ENCODE measurements at places on chromosomes 7 and 10.

DNA sequence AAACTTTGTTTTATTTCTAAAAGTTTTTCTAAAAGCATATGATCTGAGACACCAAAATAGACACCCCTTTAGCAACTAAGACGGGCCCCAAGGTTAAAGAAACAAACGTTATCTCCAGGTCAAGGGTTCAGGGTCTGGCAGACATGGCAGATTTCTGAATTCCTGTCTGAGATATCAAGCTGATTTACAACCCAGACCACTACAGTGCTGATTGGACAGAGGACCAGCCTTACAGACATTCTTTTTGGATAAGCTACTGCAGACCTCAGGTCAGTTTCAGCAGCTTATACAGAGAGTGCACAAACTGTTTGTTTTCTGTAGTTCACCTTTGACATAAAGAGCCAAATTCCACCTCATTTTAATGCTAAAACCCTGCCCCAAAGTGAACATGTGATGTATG, 34.8 kb downstream of the SVOPL start:
- DNase-seq = no peak

- DNase-seq = no peak
These were observed 290.0 kb downstream of the RNLS start for GRCh38 chr10:88293073-88293472.

DNA sequence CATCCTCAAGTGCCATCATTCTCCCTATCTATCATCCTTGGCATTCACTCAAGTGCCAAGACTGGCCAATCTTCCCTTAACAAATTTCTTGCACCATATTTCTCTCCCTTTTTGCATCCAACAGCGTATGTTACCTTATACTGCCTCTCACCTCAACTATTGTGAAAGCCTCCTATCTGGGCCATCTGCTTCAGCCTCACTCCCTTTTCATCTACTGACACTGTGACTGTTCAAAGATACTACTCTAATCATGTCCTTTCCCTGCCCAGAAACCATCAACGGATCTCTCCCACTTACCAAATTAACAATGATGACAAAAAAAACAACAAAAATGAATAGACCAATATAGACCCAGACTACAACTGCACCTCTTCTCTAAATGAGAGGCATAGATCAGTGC, 90.6 kb upstream of the NMT2 start:
- no peak for DNase-seq

GRCh38 chr10:50410066-50410811, 158.9 kb upstream of the ASAH2 start:
- DNase-seq = no peak

- DNase-seq = no peak
These were observed 246.7 kb upstream of the PTN start for GRCh38 chr7:137590071-137590755.

- DNase-seq = no peak
These were observed 12.8 kb upstream of the KAT6B start for GRCh38 chr10:74813381-74814259.

DNA sequence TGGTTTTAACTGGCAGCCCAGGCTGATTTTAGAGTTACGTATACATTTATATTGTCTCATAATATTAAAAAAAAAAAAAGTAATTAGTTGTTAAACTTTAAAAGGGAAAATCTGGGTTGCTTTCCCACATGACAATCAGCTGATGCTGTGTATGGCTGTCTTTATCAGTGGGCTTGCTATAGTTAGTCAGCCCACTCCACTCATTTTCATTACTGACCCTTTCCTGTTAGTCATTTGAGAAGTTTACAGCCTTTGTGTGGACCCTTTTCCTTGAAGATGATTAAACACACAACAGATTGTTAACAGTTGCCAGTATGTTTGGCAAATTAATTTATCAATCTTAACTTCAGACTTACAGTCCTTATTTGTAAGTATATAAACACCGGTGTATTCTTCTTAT, 164.5 kb upstream of the AGR3 start:
- no peak for DNase-seq

GRCh38 chr10:35056686-35057085, 33.5 kb downstream of the CUL2 start:
- DNase-seq = no peak

GRCh38 chr10:109166935-109167334, 756.4 kb downstream of the XPNPEP1 start:
- DNase-seq = no peak

DNA sequence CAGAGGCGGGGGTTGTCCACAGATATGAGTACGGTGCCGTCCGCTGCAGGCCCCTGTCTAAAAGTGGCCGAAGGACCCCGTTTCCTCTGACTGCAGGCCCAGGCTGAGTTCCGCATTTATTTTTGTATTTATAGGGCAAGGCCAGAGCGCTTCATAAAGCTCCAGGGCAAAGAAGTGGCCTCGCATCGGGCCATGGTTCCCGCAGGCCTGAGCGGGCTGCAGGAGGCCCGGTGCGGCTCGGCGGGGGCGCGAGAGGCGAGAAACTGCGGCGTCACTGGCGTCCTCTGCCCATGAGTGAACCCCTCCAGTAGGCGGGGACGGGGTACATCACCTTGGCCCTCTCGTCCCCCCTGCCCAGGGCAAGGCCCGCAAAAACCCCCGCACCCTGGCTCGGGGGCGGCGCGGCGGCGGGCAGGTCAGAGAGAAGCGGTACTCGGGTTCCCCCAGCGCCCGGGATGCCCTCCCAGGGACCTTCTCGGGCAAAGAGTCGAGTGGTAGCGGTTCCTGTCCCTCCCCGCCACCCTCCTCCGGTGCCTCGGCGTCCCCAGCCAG, 355.7 kb downstream of the DNAJB6 start:
- no peak for DNase-seq

DNA sequence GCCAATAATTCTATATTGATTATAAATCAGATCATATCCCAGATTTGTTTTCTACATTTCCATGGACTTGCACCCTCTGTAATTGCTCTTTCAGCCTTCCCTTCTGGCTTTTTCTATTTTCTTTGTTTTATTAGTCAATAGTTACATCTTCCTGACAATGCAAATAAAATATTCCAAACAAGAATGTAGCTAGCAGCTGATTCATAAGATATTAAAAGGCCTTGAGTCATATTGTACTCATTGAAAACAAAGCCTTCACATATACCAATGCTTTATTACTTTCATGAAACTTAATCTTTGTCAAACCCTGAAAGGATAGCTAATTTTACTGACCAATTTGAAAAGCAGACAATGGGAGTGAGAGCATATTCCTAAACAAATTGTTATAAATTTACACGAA, 10.7 kb upstream of the SFMBT2 start:
- no peak for DNase-seq

DNA sequence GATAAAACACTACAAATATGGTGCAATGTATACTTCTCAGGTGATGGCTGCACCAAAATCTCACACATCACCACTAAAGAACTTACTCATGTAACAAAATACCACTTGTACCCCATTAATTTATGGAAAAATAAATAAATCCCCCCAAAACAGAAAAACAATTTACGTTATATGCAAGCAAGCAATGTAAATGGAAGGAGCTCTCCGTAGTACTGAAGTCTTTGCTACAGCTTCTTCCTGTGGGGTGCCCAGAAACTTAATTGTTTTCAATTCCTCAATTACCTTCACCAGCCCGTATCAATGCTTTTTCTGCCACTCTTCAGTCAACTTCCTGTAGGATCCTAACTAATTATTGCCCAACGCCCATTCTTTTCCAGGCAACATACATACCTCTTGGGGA, 138.1 kb downstream of the RELN start:
- DNase-seq = no peak

- no peak for DNase-seq
These were observed 3.6 kb downstream of the EMX2 start for GRCh38 chr10:117546020-117546580.

- no peak for DNase-seq
These were observed 81.6 kb upstream of the DNAJB6 start for GRCh38 chr7:157255201-157255606.

GRCh38 chr7:35450456-35451214, 196.7 kb upstream of the TBX20 start:
- DNase-seq = no peak

GRCh38 chr10:122561212-122561611, 658 bp downstream of the DMBT1 start:
- no peak for DNase-seq

DNA sequence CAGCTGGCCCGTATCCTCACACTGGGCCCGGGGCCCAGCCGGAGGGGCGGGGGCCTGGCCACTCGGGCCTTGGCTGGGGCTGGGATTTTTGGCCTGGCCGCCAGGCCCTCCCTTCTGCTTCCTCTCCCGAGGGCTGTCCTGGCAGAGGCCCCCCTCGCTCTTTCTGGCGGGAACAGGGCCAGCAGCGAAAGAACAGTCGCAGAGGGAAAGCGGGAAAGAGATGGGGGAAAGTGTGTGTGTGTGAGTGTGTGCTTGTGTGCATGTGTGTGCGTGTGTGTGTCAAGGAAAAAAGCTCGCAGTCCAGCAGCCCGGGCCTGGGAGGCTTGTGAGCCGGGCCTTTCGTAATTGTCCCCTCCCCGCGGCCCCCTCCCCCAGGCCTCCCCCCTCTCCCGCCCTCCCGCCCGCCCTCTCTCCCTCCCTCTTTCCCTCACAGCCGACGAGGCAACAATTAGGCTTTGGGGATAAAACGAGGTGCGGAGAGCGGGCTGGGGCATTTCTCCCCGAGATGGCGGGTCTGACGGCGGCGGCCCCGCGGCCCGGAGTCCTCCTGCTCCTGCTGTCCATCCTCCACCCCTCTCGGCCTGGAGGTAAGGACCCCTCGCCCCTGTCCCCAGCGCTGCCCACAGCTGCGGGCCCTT, at the start of gene ELN:
TSS of gene ELN (plus strand) at position 491 of the 638 bp plus-strand sequence. CDS start at position 506, 15 bp downstream.
- no peak for DNase-seq

- no peak for DNase-seq
These were observed 463.3 kb downstream of the LRMDA start for GRCh38 chr10:75894761-75895160.
